Erythroblast (primary cell): ENCODE measurements at places on chromosomes 5 and 9.

GRCh38 chr5:10461904-10462555 lies 20.4 kb downstream of the ROPN1L start:
- no peak for DNase-seq

DNA sequence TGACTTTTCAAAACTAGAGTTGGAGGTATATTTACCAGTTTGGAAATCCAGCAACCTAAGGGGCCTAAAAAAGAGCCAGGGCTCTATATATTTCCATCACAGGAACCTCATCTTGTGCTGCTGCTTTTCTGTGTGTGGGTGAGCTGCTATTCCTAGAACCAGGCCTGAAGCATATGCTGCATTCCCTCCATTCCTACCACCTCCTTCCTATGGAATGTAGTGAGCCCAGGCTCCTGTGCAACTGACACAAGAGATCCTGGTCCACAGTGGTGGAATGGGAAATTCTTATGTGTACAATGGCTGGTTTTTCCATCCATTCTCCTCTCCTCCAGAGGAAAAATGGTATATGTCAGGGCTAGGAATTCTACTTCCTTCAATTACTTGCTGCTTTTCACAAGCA lies 39.1 kb downstream of the SPEF2 start:
- DNase-seq, result no peak

DNA sequence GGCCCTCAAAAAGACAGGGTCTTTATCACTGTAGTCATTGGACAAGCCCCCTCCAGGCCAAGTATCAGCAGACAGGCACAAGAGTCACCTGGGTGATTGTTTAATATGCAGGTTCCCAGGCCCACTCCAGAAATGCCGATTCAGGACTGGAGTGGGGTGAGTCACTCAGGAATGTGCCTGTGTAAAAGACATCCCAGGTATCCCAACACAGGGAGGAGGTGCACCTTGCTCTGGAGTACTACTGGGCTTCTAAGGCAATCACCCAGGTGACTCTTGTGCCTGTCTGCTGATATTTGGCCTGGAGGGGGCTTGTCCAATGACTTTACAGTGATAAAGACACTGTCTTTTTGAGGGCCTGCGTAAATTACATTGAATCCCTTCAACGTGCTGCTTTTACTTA lies 40.6 kb downstream of the ACTL7B start:
- no peak for DNase-seq

- no peak for DNase-seq
These were observed 493.5 kb upstream of the WWC1 start for GRCh38 chr5:167797933-167798332.

DNA sequence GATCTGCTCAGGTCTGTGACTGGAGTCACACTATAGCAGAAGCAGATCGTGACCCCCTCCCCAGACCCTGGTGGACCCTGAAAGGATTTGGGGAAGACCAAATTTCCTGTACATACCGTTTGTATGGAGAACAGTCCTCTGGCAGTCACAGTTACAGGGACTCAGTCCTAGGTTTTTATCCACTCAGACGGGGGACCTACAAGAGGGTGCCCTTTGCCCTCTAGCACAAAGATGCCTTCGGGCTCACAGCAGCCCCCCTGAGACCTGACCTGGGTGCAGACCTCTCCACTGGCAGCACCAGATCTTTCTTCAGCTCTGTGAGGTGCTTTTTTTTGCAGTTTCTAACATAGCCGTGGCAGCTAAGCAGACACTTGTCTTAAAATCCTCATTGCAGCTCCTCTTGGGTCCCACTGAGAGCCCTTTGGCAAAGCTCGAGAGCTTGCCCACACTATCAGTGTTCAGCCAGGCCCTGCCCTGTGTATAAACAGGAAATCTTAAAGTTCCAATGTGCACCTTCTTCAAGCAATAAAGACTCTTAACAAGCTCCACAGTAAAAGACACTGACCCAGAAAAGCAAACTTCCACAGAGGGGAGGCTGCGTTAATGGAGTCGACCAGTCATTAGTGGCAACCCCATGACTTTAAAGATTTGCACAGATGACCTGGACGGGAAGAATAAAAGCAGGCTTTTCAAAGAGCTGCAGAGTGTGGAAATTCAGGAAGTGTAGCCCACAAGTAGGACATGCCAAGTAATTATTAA lies 71.8 kb upstream of the LHFPL2 start:
- DNase-seq, result no peak

DNA sequence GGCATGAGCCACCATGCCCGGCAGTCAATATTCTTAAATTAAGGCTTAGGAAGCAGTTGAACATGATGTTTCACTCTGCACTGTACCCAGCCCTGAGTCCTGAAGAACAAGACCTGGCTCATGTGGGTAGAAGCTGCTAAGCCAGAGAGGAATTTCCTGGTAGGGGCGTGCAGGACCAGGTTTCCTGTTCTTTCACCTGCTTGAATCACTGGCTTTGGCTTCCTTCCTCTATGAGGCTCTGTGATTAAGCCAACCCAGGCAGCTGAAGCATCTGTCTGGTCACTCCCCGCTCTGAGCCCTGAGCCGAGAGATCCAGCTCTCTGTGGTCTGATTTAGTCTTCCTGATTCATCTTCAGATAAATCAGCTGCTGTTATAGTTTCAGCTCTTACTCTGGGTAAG lies 29.1 kb downstream of the CFAP77 start:
- DNase-seq, result no peak

DNA sequence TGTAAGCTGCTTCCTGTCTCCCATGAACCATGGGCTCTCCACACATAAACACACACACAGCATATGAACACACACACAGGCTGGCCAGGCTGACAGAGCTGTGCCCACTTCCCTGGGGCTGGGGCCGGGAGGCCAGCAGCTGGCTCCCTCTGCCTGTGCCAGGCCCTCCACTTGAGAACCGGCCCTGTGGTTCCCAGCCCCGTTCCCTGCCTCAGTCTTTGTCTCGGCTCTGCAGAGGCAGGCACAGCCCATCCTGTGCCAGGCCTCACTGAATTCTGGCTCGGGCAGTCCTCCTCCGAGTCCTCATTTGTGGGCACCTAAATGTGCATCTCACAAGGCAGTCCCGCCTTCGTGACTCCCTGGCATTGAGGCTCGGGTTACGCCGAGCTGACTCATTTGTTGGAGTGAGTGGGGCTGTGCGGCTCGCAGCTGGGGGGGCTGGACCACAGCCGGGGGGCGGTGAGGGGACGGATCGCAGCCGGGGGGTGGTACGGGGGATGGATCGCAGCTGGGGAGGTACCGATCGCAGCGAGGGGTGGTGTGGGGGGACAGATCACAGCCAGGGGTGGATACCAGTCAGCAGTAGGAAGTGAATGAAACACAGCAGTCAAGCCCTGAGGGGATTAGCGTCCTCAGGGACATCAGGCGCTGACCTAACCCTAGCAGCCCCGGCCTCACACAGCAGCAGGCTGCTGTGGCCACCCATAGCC lies 72.3 kb downstream of the PSMB7 start:
- DNase-seq, result no peak

GRCh38 chr9:94591876-94592275 lies 1.7 kb downstream of the FBP2 start:
- DNase-seq, result no peak

GRCh38 chr5:146109379-146109778 lies 4.0 kb upstream of the PLAC8L1 start:
- peak; percentile 21 for DNase-seq

- DNase-seq, result no peak
These were observed 263.3 kb downstream of the TMEM167A start for GRCh38 chr5:82813861-82814260.

DNA sequence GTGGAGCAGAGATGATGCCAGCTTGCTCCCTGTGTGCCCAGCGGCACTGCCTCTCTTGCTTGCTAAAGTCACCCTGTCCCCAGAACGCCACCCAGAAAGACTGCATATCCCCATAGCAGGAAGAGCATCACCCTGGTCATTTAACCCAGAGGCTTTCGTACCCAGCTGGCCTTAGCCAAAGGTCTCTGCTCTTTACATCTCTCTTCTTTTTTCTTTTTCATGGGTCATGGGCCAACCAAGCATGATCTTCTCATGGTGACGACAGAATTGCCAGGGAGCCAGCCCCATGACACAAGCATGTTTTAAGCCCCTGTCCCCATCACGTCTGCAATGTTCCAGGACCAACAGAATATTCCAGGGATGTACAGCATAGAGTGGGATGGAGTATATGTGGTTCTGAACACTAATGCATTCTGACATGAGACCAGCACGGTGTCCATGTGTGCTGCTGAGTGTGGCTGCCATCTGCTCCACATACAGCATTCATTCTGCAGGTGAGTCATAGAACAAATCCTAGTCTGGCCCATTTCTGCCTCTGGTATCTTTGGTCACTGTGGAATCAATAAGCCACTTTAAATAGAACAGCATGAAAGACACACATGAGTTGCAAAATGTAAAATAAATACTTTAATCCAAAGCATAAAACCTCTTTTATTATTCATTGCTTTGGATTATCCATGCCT lies 203.0 kb downstream of the MED10 start:
- DNase-seq, result no peak

DNA sequence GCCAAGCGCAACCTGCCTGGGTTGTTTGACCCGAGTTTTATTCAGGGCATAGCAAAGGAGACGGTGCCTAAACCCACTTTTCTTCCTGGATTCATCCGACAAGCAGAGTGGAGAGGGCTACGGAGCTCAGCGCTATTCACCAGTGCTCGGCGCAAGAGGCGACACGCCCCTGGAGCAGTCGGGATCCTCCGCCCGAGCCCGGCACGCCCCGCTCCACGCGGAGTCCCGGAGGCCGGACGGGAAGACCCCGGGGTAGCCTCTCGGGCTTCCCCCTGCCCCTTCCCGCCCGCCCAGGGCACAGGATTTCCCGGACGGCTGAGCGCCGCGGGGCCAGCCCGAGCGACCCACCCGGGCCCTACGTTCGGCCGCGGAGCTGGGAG lies 427 bp downstream of the SERINC5 start:
- DNase-seq, result peak; percentile 80

DNA sequence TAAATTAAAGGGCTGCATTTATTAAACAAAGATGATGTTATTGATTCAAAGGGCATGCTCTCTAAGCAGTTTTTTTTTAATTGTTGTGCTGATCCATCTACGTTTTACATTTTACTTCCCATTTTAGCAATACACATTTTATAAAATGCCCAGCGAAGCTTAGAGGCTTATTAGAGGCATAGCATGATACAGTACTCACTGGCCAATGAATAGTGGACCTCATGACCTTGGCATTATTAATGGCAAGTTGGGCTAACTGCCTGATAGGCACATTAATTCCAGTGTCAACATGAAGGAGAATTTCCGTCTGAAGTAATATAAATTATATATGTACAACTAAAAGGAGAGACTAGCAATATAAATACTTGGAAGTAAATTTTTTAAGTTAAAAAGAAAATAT lies 837.2 kb downstream of the EFNA5 start:
- DNase-seq, result no peak

DNA sequence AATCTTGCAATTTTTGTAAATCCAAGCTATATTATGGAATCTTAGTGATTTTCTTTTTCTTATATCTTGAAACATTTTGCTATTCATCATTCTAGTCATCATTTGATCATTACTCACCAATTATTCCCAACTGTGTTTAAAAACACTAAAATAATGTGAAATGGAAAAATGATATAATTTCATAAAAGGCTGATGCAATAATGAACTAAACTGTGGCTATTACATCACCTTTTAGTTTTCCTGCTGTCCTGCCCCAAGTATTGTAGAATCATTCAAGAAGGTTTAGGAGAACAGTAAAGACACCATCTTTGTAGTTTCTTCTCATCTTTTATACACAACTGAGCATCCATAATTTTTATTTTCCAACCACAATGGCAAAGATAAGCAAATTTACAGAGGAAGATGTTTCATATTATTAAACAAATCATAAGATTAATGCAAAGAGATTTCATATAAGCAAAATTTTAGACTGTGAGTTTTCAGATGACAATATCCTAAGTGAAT lies 431.0 kb upstream of the SLC30A5 start:
- DNase-seq, result no peak

DNA sequence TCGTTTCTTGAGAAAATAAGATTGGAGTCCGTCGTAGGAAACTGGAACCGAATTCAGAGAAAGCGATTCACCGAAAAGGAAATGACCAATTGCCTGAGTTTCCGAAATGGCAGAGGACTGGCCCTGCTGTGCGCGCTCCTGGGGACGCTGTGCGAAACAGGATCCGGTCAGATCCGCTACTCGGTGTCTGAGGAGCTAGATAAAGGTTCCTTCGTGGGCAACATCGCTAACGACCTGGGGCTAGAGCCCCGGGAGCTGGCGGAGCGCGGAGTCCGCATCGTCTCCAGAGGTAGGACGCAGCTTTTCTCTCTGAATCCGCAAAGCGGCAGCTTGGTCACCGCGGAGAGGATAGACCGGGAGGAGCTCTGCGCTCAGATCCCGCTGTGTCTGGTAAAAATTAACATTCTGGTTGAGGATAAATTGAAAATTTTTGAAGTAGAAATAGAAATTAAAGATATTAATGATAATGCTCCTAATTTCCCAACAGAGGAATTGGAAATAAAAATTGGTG lies 379 bp downstream of the PCDHGA3 start:
- no peak for DNase-seq

DNA sequence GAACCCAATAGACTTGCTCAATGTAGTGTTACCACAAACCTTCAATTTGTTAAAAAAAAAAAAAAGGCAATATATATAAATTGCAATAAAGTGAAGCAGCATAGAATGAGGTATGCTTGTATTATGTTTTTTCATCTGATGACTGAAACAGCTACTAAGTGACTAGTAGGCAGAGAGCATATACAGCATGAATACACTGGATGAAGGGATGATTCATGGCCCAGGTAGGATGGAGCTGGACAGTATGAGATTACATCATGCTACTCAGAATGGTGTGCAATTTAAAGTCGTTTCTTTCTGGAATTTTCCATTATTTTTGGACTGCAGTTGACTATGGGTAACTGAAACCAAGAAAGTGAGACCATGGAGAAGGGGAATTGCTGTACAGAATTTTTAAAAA lies 161.2 kb downstream of the GNA14 start:
- DNase-seq, result no peak

GRCh38 chr9:5263351-5264218 lies 32.4 kb downstream of the INSL4 start:
- peak; percentile 40 for DNase-seq

GRCh38 chr5:112203229-112203628 lies 215.8 kb downstream of the EPB41L4A start:
- no peak for DNase-seq

DNA sequence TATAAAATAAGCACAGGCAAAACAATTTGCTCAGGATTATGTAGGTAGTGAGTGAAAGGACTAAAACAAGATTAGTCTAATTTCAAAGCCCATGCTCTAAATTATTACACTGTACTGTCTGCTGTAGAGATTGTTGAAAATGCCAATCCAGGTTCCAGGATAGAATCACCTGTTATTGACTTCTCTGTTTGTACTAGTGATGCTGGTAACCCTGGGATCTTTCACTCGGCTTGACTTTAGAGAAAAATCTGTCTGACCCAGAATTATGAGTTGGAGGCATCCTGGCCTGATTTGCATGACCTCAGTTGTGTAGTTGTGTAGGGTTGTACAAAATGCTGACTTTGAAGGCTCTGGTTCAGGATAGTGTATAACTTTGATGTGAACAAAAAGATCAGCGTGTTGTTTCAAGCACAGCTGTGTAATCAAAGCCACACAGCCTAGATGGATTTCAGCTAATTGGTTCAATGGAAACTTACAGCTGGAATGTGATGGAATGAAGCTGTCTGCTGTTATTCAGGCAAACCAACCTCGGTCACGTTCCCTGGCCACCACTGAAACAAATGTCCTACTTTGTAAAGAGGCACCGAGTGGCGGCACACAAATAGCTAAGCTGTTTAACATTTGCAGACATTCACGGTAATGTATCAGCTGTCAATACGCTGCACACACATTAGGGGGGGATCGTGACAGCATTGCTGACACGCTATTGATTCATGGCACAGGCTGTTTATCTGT lies 340.3 kb downstream of the KCTD16 start:
- DNase-seq, result no peak
